ENCODE measurements at places on chromosomes 16 and 17.

DNA sequence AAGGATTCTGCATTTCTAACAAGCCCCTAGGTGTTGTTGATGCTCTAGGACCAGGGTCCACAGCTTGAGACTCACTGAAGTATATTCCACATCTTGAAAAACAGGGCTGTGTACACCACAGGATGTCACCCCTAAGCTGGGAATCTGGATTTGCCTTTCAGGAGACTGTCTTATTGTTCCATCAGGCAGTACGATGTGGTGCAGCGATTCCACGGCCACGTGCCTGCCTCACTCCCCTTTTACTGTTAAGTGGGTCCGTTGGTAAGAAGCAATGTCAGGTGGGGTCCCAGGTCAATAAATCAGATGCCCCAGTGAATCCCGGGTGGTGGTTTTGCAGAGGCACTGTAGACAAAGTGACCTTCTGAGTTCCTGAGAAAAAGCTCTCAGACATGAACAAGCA is 470.7 kb downstream of the HS3ST3B1 start:
- DNase-seq: no peak

- DNase-seq: no peak
These were observed 3.5 kb downstream of the CTNS start for GRCh38 chr17:3639981-3640596.

- DNase-seq: no peak
These were observed 44.7 kb upstream of the MEAK7 start for GRCh38 chr16:84548971-84549844.

- DNase-seq: no peak
These were observed 37.3 kb upstream of the FA2H start for GRCh38 chr16:74811911-74812310.

GRCh38 chr16:84369105-84369504 is 767 bp downstream of the ATP2C2 start:
- no peak for DNase-seq

DNA sequence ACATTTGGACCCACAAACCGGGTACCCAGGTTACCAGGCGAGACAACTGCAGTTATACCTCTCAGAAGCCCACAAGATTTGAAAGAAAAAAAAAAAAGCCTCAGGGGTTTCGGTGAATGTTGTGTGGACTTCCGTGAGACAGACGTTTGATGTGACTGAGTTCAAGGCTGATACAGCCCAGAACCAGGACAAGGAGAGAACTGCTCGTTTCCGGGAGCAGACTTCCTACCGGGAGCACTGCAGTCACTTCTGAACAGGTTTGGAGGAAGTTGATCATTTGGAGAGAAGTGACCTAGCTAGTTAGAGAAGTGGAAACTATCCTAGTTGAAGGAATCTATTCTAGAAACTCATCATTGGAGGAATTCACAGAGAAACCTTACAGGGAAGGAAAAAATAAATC is 847 bp downstream of the CKLF start:
- DNase-seq: no peak

DNA sequence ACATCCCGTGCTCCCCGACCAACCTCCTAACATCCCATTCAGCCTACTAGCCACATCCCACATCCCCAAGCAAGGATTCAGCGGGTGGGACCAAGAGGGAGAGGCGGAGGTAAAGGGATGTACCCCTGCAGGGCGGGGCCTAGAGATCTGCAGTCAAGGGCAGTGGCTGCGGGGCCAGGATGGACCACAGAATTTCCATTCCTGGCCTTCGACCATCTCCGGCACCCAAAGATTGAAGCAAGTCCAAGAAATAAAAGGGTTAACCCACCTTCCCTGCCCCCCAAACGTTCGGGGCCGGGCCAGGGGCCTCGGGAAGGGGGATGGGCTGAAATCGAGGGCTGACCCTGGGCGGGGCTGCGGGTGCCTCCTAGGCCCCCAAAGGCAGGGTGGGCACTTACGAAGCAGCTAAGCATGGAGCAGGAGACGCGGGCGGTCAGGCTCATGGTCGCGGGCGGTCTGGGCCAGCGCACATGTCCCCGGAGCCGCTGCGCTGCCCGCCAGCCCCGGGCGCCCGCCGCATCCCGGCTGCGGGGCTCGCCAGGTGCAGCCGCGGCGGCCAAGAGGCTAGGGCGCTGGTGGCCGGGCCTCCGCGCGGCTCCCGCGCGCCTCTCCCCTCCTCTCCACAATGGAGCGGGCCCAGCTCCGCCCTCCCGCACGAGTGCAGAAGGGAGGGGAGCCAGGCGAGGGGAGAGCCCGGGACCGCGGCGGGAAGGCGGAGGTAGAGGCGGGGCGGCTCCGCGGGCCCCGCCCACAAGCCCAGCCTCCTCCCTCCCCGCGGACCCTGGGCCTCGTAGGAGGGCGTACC is at the start of gene MTMR4:
TSS of gene MTMR4 (minus strand) at position 674 of the 805 bp plus-strand sequence. CDS start at position 443, 231 bp downstream.
- DNase-seq: no peak

- DNase-seq: no peak
These were observed 17.9 kb downstream of the CA7 start for GRCh38 chr16:66862023-66862520.

DNA sequence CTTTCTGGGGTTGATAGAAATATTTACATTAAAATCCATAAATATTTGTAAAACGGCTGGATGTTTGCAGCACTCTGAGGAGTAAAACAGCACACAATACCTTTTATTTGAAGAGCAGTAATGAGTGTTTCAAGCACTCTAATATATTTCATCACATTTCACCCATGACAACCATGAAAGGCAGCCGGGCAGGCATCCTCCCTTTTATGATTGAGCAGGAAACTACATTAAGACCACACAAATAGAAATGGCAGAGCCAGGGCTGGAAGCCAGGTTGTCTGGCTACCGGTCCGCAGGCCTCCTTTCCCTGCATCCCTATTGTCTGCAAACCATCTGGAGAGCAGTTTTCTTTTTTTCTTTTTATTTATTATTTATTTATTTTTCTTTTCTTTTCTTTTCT is 23.1 kb upstream of the GPRC5C start:
- no peak for DNase-seq

GRCh38 chr17:75637143-75637538 is 3.9 kb downstream of the SMIM5 start:
- DNase-seq: no peak

DNA sequence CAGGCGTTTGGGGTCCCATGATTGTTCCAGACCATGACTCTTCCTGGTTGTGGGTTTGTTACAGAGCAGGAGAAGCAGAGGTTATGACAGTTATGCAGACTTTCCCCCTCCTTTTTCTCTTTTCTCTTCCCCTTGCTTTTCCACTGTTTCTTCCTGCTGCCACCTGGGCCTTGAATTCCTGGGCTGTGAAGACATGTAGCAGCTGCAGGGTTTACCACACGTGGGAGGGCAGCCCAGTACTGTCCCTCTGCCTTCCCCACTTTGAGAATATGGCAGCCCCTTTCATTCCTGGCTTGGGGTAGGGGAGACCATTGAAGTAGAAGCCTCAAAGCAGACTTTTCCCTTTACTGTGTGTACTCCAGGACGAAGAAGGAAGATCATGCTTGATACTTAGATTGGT is 7.9 kb upstream of the TACO1 start:
- no peak for DNase-seq

GRCh38 chr16:56613706-56614105 is 5.3 kb downstream of the MT2A start:
- no peak for DNase-seq

DNA sequence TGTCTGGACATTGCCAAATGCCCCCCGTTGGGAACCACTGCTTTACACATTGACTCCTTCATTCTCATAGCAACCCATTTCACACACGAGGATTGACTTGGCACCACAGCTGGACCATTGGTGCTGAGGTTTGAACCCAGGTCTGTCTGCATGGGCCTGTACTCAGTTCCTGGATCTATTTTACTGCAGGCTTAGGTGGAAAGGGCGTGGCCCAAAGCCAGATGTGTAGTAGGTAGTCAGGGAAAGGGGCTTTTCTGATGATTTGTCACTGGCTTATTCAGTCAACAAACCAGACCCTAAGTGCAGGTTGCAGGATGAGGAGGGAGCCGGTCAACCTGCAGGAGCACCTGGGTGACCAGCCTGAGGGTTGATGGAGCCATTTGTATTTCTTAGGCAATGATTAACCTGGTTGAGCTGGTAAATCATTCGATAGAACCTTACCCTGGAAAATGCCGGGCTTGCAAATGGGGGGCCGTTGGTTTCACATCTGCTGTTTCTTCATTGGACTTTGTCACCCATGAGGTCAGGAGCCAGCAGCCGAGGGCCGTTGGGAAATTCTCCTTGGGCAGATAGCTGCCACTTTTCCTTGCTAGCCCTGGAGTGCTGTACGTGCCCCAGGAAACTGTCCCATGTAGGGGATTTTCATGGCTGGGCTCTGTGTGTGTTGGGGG is 104.4 kb downstream of the CMIP start:
- no peak for DNase-seq
